ENCODE measurements at places on chromosomes 11 and 22. TPM values are rescaled to one million over a fixed set of nuclear protein-coding genes. Genes with fewer than 3 reads are reported as not detected.
A peak's percentile ranks its signal among the peaks of the same experiment; 100 is the strongest.

AMPD3 gene
- 1.7 TPM for polyA plus RNA-seq

RIMBP3B gene
- polyA plus RNA-seq = not detected

C11orf87 gene
- 0.49 TPM for polyA plus RNA-seq

ELF5 gene
- not detected for polyA plus RNA-seq

MFRP gene
- polyA plus RNA-seq = not detected

PIWIL4 gene
- polyA plus RNA-seq = 2.0 TPM

SHANK3 gene
- polyA plus RNA-seq = 0.88 TPM

CRYBB2 gene
- 0.69 TPM for polyA plus RNA-seq

CBX7 gene
- 2.7 TPM for polyA plus RNA-seq

GRCh38 chr11:78039919-78040671, 17.0 kb upstream of the KCTD14 start:
- peaks cover 27% of the 10 kb centered on the region for H3K4me1 ChIP-seq
- H3K4me3 ChIP-seq = no peak overlapping the region
- peak overlapping the region; percentile 100 for H3K27ac ChIP-seq
- H3K27me3 ChIP-seq = no peaks in the 10 kb centered on the region

- H3K4me3 ChIP-seq = no peak overlapping the region
- H3K27me3 ChIP-seq = no peaks in the 10 kb centered on the region
- no peak for DNase-seq
These were observed 3.4 kb upstream of the DUSP18 start for GRCh38 chr22:30671071-30671470.

- H3K4me1 ChIP-seq = peaks cover 26% of the 10 kb centered on the region
- peak; percentile 91 for DNase-seq
- peak overlapping the region; percentile 94 for H3K27ac ChIP-seq
- H3K4me3 ChIP-seq = peak overlapping the region; percentile 23
- peaks cover 34% of the 10 kb centered on the region for H3K36me3 ChIP-seq
These were observed 3.1 kb downstream of the ILK start for GRCh38 chr11:6606471-6607189.

DNA sequence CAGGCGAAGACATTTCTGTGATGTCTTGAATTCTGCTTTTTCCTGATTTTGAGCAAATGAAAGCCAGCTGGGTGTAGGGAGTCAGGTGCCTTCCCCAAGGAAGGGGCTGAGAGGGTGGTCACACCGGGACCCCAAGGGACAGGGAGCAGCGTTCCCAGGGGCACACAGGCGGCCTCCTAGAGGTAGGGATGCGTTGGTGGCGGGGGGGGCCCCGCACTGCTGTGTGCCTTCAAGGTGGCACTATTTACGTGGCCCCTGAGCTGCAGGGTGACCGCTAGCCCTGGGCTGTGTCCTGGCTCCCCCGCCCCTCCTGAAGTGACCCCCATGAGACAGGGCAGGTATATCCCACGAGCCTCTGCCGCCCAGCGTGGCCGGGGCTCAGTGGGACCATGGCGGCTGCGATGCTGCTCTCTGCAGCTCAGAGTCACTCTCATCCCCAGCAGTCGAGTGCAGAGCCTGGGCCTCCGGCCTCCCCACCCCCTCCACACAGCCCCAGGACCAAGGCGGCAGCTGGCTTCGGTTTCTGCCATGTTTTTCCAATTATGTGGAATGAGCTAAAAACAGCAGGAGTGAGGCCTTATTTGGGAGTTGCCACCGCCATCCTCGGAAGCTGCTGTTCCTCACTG, 60.9 kb downstream of the LRP5 start:
- DNase-seq = peak; percentile 94
- H3K27me3 ChIP-seq = no peaks in the 10 kb centered on the region

- H3K4me3 ChIP-seq = no peak overlapping the region
- H3K27ac ChIP-seq = no peak overlapping the region
- no peaks in the 10 kb centered on the region for H3K27me3 ChIP-seq
- DNase-seq = no peak
These were observed 35.0 kb downstream of the PPFIBP2 start for GRCh38 chr11:7548659-7549274.

DNA sequence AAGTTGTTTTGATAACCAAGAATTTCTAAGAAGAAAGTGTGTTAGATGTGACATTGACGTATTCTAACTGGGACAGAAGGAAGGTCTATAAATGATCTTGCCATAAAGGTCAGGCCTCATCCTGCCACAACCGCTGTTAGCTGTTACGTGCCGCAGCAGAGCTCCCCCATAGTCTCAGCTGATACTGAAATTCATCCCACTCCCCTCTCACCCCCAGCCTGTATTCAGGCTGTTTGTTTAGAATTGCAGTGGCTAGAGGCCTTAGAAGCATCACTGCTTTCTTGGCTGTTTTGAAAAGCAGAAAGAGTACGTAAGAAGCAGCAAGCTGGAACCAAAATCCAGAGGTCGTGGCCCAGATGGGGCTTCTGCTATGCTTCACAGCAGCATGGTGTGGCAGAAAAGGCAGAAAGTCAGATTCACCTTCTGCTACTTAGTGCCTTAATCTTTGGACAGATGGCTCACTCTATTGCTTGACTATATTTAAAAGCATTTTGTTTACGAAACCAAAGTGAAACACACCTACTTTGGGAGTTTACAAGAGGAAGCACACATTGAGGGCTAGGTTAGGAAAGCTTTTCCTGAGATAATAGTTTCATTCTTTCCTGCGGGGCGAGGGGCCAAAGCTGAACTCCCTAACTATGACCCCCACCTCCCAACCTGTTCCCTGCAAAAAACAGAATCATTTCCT, 950 bp upstream of the LAYN start:
- H3K4me1 ChIP-seq = peaks cover 13% of the 10 kb centered on the region
- no peak for DNase-seq
- H3K27ac ChIP-seq = peak overlapping the region; percentile 81

DNA sequence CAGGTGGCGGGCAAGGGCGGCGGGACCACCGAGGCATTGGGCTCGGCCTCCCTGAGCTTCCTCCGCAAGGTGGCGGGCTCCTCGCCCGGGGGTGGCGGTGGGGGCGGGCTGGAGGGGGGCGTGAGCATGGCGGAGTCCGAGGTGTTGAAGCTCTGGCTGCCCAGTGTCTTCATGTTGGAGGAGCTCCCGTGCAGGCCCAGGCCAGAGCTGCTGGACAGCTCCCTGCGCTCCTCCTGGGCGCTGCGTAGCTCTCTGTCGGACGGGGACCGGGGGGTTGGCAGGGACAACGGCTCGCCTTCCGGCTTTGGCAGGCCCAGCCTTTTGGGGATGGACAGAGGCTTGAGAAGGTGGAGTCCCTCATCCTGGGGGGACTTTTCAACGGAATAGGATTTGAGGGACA, 43.9 kb upstream of the BID start:
- no peak overlapping the region for H3K4me3 ChIP-seq
- H3K27ac ChIP-seq = no peak overlapping the region
- no peaks in the 10 kb centered on the region for H3K4me1 ChIP-seq

DNA sequence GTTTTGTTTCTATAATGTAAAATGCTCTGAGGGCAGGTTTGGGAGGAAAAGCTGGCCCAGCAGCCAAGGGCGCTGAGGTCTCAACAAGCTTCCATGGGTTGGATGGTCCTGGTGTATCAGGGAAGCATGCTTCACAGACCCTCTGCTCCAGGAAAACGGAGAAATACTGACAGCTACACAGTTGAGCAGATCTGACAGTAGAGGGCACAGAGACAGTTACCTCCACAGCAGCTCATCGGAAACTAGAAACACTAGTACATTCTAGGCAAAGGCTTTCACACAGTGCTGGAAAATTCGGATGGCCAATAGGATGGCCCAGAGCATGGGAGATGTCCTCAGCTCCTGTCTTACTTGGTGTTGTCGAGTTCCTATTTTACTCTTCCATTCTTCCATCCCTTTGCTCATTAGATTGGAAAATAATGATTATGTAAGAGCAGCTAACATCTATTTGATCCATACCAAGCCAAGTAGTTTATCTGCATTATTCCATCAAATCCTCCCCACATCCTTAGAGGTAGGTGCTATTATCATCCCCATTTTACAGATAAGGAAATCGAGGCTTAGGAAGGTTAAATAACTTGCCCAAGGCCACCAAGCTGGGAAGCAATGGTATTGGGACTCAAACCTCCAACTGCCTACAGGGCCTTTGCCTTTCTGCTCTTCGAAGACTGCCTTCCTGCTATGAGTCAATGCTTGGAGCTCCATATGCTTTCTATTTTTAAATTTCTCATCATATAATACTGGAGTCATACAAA, 28.3 kb downstream of the LMO2 start:
- no peaks in the 10 kb centered on the region for H3K4me1 ChIP-seq
- no peaks in the 10 kb centered on the region for H3K36me3 ChIP-seq
- H3K27ac ChIP-seq = no peak overlapping the region

DNA sequence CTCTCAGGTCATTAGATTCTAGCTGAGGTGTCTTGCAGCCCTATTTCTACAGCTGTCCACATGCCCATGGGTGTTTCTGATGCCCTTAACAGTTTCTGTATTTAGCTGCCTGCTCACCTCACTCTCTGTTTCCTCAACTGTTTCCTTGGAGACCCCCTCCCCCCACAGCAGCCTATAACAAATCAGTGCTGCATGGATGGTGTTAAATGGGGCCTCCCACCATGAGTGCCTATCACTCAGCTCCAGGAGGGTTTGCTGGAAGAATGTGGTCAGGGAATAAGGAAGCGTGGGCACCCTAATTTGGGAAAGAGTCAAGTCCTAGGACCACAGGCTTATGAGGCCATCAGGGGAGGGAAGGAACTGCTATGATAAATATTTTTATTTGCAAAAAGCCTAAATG, 8.6 kb downstream of the KLHL35 start:
- no peak overlapping the region for H3K4me3 ChIP-seq
- no peak for DNase-seq
- H3K4me1 ChIP-seq = peaks cover 29% of the 10 kb centered on the region
- H3K36me3 ChIP-seq = peaks cover 11% of the 10 kb centered on the region
- H3K27ac ChIP-seq = no peak overlapping the region

GRCh38 chr11:96215826-96216225, 127.2 kb downstream of the MAML2 start:
- no peak for DNase-seq
- H3K27me3 ChIP-seq = no peaks in the 10 kb centered on the region
- H3K27ac ChIP-seq = peak overlapping the region; percentile 99
- H3K4me3 ChIP-seq = no peak overlapping the region

DNA sequence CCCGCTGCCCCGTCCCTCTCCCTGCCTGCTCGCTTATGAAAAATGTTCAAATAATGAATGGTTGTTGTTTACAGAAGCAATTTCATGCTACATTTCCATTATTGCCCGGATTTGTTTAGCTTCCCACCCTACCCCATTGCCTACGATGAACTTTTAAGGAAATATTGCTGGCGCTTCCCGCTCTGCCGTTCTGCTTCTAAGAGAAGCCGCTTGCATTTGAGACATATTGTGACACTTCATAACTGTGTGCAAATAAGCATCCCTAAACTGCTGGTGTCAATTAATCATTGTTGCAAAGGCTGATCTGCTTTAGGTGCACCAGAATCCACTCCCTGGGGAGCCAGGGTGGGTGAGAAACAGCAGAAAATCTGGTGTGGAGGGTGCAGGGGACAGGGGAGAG, 52.3 kb upstream of the LMO1 start:
- H3K4me1 ChIP-seq = no peaks in the 10 kb centered on the region
- no peak overlapping the region for H3K27ac ChIP-seq
- no peak overlapping the region for H3K4me3 ChIP-seq
- H3K36me3 ChIP-seq = no peaks in the 10 kb centered on the region

DNA sequence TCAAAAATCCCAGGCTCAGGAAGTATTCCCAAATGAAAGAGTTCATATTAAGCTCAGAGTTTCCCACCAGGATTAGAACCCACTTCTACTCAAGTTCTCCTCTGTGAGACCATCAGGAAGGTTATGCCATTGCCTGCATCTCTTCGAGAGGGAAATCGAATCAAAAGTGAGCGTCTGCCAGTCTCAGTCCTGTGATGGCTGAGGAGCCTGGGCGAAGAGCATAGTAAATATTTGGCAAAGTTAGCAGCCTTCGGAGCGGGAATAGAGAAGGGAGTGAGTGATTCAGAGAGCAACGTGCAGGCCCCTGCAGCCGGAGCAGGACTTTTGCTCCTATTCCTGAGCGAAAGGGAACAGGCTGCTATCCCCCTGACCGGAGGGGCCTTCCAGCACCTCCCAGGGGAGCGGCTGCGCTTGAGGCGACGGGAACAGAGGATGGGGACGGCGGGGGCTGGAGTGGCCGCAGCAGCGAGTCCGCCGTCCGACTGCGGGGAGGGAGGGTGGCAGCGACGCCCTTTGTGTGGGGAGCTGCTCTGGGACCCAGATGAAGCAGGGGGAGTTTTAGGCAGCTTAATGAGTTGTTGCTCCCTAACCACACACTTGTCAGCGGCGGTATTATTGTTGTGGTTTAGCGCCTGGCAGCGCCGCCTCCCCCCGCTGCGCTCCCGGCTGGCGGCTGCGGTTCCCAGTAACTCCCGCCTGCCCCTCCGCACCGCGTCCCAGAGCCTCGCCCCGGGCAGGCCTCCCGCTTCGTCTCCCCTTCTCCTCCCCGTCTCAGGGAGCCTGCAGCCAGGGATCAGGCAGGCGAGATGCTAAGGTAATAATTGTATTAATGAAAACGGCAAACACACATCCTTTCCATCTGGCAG, 21.7 kb upstream of the NRGN start:
- H3K4me3 ChIP-seq = peak overlapping the region; percentile 42
- H3K27ac ChIP-seq = no peak overlapping the region
- H3K36me3 ChIP-seq = no peaks in the 10 kb centered on the region
- peaks cover 11% of the 10 kb centered on the region for H3K4me1 ChIP-seq
- peak; percentile 79 for DNase-seq

All from SK-N-SH (cell line).